ENCODE measurements at places on chromosomes 2 and 18.

GRCh38 chr2:42786561-42787345 is 5.6 kb downstream of the HAAO start:
- no peak for DNase-seq

DNA sequence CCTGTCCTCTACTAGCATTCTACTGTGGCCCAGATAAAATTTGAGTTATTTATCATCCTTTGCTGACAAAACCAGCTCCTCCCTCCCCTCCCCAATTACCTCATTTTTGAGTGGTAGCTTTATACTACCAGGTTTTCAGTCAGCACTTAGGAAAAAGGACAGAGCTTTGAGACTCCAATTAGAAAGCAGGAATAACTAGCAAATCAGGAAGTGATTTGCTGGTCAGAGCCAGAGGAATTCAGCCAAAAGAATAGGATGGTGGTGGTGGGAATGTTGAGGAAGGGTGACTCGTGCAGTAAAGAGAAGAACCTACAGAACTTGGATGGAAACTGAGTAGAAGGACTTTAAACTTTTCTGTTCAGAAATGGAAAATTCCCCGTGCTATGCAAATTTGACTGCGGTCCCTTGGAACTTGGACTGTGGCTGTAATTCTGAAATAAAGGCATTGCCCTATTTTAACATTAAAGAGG is 3.7 kb downstream of the MYL12B start:
- DNase-seq: no peak

GRCh38 chr18:76416911-76417310 is 78.1 kb downstream of the ZNF516 start:
- DNase-seq: no peak

DNA sequence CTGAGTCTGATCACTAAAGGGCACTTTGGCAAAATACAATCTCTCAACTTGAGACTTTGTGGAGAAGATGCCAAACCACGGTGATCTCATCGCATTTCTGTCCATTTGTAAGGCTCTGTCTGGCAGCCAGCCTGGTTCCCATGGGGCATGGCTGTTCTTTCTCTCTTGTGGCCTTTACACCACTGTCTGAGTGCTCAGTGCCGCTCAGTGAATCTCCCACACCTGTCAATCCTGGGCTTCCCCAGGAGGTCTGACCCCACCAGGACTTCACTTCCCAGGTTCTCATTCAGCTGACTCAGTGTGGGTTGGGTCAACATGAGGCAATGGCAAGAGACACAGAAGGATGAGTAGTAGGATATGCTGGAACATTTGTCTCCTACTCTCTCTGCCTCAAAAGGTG is 96.8 kb upstream of the TRIB2 start:
- DNase-seq: no peak

DNA sequence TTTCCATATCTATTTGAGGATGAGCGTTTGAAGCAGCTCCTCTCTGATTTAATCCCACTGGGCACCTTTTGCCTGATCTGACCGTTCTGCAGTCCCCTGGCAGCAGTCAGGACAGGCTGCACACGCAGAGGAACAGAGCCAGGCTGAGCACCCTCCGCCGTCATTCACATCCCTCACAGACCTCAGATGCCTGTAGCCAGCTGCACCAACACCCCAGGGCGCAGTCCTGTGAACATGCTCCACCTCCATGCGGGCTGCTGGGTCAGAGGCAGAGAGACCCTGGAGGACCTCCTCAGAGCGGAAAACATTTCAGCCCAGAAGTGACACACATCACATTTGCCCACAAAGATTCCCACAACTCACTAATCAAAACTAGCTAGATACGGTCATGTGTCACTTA is 146.1 kb downstream of the SEPTIN10 start:
- no peak for DNase-seq

Data from activated CD4-positive, alpha-beta T cell treated with anti-CD3 and anti-CD28 coated beads, Interleukin-2, amount 10 ng/mL, durations not matched to agents 7 days and 5 days (primary cell).